ENCODE measurements at places on chromosomes 5 and 9.

DNA sequence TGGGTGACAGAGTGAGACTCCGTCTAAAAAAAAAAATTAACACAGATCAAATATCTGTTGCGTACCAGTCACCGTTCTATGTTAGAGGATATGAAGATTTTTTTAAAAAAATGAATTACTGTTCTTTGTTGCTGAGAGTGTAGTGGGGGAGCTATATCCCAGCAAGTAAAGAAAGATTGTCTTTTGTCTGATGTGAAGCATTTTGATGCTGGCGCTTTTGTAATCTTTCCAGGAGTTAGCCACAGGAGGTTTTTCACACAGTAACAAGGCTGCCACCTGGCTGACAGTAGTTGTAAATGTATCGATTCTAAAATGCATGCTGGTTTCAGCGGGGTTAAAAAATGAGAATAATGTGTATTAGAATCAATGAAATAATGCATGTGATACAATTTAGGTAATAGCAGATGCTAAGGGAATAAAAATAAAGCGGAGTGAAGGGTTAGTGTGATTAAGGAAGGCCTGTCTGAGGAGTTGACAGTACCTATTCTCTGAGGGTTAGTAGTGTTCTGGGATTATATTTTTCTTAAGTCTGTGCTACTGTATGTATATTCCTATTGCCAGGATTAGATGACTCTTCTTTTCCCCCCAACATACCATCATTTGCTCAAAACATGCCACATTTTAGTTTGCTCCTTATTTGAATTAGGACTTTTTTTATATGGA, 3.4 kb downstream of the LMNB1 start:
- DNase-seq = no peak

DNA sequence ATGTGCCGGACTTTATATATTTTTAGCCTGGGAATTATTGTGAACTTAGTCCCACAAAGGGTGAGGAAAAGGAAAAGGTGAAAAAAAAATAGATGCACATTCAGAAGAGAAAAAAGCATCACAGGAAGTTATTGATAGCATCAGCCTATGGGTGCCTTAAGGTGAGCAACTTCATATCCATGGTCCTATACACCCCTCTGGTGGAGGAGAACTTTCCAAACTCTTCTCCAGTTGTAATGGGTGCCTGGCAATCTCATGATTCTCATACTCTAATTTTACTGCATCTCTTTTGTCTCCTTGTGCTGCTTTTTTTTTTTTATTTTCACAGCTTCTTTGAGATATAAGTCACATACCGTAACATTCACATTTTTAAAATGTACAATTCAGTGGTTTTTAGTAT, 107.4 kb downstream of the JAKMIP2 start:
- DNase-seq = no peak

DNA sequence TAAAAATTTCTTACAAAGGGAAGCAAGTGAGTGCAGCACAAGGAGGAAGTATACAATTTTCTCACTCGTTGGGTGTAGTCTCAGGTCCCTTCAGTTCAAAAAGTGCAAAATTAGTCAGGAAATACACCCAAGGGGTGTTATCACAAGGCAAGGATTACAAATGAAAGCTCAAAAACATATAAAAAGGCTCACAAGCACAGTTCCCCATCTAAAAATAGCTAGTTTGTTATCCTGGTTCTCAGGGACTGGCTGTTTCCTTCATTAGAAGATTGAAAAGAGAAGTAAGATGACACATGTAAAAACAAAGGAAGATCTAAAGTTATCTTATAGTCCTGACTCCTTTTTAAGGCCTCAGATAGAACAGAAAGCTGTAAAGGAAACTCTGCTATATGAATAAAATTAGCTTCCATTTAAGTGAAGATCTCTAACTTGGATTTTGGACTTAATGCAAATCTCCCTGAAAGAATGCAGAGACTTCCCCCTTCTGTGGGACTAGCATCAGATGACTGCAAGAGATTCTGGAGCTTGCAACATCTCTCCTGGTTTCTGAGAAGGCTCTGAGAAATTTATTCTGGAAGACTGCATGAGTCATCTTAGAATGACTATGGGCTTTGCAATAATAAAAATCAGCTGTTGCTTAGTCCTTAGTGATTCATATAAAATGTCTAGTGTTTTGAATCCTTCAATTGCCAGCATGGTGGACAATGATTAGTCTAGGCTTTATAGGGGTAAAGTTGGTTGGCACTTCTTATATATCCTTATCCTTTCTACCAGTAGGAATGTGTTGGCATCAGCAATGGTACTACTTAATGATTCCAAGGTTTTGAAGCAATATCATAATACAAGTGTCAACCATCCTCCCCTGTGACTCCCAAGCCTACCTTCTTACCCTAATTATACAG, 25.4 kb downstream of the DAB2 start:
- DNase-seq = no peak

DNA sequence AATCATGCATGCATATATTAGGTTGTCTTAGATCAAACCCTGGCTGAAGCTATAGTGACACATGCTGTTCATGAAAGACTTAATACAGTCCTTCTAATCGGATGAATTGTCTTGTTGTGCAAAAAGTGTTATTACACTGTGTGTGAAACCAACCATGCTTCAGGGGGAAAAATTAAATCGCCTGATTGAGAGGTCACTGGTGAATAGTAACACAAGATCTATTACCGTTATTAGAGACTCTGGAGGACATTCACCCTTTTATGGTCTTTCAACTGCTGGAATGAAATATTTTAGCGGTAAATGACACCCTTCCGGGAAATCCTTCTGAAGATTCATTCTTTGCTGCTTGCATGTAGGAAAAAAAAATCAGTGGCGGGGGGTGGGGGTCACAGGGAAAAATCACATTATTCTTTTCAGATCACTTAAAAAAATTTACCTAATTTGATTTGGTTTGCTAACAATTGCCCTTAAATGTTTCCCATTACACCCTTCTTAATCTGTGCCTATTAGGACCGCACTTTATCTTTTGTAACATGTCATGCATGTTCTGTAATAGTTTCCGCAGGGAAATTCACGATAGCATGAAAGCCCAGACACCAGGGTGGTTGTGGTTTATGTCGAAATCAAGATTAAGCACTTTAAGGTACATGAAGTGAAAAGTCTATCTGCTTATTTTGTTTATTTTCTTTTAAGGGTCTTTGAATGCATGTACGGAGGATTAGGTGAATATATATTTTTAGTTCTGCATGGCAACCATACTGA, 120.6 kb downstream of the FOCAD start:
- no peak for DNase-seq

- no peak for DNase-seq
Measured at GRCh38 chr9:128026255-128026772, 40.8 kb downstream of the NAIF1 start.

GRCh38 chr5:53482717-53483638, 2.5 kb downstream of the FST start:
- no peak for DNase-seq

GRCh38 chr5:14251733-14252132, 108.6 kb downstream of the TRIO start:
- DNase-seq = no peak

DNA sequence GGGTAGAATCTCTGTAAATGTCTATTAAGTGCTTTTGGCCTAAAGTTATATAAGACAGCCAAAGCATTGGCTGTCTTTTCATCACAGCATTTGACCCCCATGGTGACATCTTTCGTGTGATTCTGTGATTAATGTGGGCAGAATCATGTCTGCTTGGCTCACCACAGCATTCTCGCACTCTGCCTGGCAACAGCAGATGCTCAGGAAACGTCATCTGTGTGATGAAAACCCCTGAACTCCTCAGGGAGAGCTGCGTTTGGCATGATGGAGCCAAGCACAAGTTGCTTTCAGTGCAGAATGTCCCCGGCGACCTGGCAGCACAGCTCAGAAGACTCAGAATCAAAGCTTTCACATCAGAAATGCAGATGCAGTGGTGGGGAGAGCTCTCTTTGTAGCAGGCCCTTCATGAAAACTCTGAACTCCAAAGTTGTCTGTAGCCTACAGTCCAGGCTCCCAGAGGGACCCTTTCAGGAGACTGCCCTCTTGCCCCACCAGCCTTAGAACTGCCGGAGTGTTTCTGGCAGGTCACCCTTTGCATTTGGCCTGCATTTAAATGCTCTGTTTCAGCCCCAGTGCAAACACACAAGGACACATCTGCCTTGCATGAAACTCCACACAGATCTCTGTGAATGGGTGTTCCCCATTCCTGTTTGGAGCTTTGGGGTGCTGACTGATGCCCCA, 155.6 kb upstream of the PANK3 start:
- DNase-seq = no peak

GRCh38 chr5:150640311-150641005, at the start of gene SYNPO:
Gene SYNPO, plus strand, starts transcription at chr5:150640660. Its CDS starts 7,616 bp downstream, at chr5:150648276.
- no peak for DNase-seq

Data from NCI-H1105 treated with DMSO at 0.1 percent for 48 hours (cell line).